ENCODE measurements at places on chromosomes 5 and 9.

DNA sequence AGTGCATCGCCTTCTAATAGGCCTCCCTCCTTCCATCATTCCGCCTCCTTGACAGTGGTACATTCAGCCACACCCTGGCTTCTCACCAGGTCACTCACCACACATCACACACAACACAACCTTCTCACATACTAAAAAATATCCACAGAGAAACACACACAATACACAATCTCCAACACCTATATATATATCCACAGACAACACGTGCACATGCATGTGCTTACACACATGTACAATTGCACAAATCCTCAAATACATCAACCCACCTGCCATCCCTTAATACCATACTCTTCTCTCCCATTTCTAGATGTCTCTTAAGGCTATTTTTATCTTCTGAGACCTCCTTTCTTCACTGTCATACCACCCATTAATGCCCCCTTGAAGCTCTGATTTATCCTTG is 57.6 kb downstream of the PPP2R2B start:
- no peak for DNase-seq

- no peak for DNase-seq
Observed at GRCh38 chr9:109716631-109717030, 63.4 kb upstream of the PALM2AKAP2 start.

DNA sequence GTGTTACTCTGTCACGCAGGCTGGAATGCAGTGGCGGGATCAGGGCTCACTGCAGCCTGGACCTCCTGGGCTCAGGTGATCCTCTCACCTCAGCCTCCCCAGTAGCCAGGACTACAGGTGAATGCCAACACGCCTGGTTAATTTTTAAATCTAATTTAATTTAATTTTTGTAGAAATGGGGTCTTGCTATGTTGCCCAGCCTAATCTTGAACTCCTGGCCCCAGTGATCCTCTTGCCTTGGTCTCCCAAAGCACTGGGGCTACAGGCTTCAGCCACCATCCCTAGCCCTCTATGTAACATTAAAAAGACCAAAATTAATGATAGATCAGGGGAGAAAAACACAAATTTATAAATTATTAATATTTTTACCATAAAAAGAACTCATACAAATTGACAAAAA is 11.3 kb upstream of the UBAP2 start:
- DNase-seq: no peak

DNA sequence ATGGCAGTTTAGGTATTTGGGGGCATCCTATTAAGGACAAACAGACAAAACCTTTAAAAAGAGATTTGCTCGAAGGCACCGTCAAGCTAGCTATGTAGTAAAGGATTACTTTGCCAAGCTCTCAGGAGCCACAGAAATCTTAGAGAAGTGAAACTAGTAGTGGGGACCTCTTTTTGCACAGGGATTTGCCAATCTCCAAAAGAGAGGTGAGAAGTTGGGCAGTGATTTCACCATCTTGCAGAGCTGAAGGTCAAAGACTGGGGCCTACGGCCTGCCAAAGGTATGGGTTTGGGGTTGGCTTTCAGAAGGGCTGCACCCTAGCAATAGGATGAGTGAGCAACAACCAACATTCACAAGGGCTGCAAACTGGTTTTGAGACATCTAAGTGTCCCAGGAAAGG is 1.6 kb upstream of the FCN1 start:
- DNase-seq: no peak

GRCh38 chr5:116661419-116661818 is 86.8 kb upstream of the SEMA6A start:
- DNase-seq: no peak

DNA sequence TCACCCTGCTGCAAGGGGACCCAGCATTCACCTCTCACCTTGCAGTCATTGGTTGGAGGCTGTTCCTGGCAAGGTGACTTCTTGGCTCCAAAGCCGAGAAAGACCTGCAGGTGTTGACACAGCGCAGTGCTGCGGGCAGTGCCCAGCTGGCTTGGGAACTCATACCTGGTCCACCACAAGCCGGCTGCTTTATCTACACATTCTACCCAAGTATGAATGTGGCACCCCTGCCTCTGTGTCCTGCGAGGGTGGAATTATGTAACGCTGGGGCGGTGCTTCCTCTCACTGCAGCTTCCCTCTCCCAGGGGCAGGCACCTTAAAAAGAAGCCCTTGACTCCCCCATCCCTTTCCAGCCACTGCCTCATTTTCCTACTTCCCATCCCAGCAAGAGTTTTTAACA is 2.5 kb upstream of the ZMYND19 start:
- DNase-seq: no peak

GRCh38 chr5:1315709-1316587 is 21.1 kb upstream of the TERT start:
- peak; percentile 26 for DNase-seq

GRCh38 chr5:125326150-125326510 is 579.7 kb upstream of the ZNF608 start:
- DNase-seq: no peak

DNA sequence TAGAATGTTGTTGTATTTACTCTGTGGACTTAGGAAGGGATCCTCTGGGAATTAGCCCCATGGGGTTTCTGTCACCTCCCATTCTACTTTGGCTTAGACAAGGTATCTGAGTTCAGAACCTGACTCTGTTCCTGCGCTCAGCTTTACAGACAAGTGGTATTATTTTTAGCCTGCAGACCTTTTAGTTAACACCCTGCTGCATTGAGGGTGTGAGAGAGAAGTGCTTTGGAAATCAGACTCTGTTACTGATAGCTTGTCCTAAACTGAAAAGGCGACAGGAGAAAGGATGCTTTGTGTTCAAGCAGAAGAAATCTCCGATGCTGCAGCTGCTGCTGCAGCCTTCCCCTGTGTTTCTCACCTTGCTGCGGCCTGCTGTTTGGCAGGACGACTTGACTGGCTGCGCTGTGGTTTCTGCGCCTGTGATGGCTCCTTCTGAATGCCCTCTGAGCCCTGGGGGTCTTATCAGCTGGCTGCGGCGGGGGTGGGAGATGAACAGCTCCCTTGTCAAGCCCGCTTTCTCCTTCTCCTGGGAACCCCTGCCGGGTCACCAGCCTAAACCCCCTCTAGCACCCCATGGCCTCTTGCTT is 61.9 kb downstream of the PGM5 start:
- no peak for DNase-seq

- DNase-seq: peak; percentile 94
Observed at GRCh38 chr9:109560470-109561132, 62.5 kb upstream of the PTPN3 start.

- no peak for DNase-seq
Observed at GRCh38 chr5:84215521-84215920, 169.2 kb downstream of the EDIL3 start.

DNA sequence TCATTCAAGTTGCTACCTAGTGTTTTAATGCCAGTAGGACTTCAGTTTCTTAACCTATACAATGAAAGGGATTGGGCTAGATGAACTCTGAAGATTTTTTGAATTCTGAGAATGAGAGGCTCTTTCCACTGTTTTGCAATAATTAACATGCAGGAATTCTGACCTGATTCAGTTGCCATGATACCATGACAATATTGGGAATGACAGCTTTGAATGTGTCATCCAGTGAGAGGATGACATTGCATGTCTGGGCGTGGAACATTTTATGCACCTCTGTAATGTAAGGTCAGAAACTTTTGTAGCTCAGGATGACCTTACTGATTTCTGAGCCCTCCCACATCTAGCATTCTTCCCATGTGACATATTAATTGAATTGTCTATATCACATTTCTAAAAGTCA is 30.6 kb upstream of the SPINK5 start:
- DNase-seq: no peak

DNA sequence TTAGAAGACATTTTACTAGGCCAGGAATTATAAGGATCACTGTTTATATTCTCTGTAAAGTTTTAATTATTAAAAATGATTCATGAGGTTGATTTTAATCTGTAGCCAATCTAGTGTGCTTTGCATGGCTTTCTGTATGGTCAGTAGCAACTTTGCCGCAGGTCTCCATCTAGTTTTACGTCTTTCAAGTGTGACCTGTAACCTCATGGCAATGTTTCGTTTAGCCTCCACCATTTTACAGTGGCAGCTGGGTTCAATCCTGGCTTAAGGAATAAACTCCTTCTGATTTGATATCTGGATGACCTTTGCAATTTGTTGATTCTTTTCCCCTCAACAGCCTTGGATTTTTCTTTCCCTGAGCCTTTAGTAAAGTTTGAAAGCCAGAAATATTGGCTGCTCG is 434.5 kb upstream of the CDH9 start:
- peak; percentile 19 for DNase-seq

- no peak for DNase-seq
Observed at GRCh38 chr5:117010574-117010973, 436.0 kb upstream of the SEMA6A start.

GRCh38 chr9:1759009-1759408 is 256.1 kb upstream of the SMARCA2 start:
- no peak for DNase-seq

DNA sequence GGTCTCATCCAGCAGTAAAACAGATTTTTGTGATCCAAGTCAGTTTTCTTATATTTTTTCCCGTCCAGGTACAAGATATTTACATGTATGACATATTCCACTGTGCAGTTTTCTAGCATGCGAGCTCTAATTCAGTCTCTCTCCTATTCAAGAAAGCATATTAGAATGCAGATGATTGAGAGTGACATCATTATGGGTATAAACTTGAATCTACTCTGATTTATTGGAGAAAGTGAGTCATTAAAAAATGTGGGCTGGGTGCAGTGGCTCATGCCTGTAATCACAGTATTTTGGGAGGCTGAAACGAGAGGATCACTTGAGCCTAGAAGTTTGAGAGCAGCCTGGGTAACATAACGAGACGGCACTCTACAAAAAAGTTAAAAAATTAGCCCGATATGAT is 6.2 kb downstream of the FER start:
- no peak for DNase-seq

GRCh38 chr9:31032206-31032605 is 1352.2 kb upstream of the ACO1 start:
- DNase-seq: peak; percentile 12

DNA sequence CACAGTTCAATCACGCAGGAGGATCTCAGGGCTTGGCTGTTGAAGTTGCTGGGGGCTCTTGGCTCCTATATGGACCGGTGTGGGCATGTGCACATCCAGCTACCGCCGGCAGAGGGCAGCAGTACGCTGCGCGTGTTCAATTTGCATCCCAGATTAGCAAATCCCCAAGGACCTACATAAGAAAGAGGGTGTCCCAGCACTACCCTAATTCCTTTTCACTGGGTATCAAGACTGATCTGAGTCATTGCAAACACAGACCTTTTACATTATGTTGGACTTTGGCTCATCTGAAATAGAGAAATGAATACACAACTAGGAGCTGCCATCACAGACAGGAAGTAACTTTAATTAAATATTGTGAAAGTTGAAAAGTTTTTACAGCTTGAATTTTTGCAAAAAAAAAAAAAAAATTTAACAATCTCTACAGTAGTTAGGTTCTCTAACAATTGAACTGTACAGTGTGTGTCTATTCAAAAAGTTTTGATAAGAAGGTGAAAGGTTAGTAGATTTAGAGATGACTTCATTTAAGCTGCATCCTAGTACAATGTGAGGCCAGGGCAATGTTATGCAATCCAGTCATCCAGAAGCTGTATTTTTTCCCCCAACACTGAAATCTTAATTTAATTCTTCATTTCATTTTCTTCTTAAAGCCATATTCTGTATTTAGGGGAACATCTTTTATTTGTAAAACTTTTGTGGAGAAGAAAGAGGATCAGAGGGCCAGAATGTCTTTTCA is 404.0 kb downstream of the EBF1 start:
- peak; percentile 90 for DNase-seq

DNA sequence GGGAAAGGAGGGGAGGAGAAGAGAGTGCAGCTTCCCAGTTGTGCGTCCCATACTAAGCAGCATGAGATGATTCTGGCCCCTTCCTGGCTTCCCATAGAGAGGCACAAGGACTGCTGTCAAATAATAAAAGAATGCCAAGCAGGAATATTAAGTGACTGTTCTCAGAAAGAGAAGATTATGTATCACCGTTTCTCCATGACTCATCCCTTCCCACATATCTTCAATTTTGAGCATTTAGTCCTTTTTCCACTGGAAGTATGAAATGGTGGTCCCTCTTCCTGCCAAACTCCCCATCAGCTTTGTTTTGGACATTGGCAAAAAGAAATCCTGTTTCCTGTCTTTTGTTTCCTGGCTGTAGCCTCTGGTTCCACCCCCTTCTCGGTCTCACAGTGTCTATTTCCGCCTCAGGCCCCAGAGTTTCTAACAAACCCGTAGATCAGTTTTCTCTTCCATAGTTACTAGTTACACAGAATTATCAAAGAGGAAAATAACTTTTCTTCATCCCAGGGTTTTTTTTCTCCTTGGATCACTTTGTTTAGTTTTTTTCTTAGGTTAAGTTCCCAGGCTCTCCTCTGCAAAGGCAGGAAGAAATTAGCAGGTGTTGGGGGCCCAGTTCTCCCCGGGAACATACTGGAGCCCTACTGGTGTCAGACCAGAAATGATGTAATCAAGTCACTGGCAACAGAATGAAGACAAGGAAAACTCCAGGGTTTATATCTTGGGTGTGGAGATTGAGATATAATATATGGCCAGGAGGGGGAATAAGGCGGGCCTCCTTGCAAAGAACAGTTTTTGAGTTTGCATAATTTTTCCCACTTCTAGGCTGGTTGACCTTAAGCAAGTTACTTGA is 26.4 kb upstream of the ARHGAP26 start:
- DNase-seq: no peak

GRCh38 chr9:133609311-133610098 is at the start of gene FAM163B:
FAM163B (minus strand) TSS chr9:133609389; CDS start chr9:133580223, 29,166 bp downstream.
- DNase-seq: peak; percentile 61

GRCh38 chr5:67409126-67409777 is 212.7 kb upstream of the CD180 start:
- no peak for DNase-seq

DNA sequence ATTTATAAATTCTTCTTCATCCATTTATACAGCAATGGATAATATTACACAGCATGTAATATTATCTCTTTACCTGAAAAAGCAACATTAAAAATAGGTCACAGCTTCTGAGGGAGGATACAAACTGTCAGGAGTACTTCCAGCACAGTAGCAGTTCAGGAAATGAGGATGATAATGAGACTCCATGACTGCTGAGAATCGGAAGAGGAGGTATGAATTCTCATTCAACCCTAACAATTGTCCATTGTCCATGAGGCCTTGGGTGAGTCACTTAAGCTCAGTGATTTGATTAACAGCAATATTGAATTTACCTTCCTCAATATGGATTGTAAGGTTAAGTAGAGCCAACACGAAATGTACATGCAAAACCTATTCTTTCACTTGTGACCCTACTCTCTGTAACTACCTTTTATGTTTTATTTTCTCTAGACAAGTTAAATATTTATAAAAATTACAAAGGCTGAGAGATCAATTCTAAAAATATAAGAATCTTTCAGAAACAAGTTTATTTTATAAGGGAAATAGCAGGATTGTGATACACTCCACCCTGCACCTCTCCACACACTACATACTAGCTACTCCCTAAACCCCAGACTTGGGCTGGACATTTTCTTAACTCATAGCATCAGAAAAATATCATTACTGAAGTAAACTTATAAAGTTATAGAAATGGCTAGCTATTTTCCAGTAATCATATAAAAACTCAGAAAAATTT is 159.1 kb upstream of the ACOT12 start:
- no peak for DNase-seq

- DNase-seq: no peak
Observed at GRCh38 chr5:13692172-13692571, 252.3 kb downstream of the DNAH5 start.

GRCh38 chr5:9411142-9411541 is 134.7 kb downstream of the SEMA5A start:
- no peak for DNase-seq
